ENCODE measurements at places on chromosomes 11 and 22.

DNA sequence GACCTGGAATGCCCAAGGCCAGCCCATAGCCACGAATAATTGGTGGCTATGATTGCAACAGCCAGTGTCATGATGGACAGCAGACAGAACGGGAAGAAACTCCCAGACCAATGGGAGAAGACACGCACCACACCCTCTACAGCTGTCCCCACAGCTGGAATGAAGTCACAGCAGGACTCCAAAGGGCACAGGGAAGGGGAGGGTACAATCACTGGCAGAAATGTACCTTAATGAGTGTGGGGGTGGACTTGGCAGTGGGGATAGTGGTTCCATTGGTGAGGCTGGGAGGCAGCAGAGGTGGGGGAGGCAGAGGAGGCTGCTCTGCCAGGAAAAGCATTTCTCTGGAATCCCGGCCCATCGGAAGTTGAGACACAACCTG lies 52.9 kb downstream of the SGSM3 start:
- DNase-seq: no peak

- DNase-seq: no peak
Observed at GRCh38 chr11:120599816-120600420, 88.4 kb downstream of the GRIK4 start.

DNA sequence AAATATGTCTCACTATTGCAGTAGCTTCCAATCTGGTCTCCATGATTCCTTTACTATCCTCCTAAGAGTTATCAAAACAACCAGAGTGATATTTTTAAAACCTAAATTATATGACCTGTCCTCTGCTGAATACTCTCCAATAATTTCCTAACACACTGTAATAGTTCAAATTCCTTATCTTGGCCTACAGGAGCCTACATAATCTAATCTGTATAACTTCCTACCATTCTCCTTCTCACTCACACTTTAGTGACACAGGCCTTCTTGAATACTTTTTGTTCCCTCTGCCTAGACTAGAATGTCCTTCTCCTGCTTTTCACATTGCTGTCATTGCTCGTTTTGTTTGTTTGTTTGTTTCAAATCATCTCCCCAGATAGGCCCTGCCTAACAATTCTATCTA lies 9.4 kb downstream of the FHIP1B start:
- DNase-seq: no peak

GRCh38 chr22:36726007-36726380 lies 22.4 kb upstream of the CACNG2 start:
- no peak for DNase-seq

DNA sequence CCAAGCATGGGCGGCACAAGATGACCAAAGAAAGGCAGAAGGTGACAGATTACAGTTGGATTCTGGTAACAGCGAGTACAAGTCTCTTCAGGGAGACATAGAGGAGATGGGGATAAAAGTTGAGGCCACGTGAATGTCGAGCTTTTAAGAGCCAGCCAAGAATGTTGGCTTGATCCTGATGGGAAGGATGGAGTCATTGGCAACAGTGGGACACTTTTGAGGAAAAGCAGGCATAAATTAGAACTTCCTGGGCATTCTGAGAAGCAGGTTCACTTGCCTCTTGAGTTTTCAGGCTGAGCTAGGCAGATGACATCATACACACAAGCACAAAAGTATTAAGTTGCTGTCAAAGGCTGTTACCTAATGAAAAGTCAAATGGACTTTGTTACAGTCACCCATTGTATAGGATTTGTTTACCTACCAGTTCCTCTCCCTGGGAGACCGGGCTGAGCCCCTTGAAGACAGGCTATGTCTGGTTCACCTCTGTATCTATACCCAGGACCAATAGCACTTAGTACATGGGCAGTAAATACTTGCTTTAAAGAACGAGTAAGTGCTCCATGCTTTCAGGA lies 41.1 kb downstream of the TNRC6B start:
- DNase-seq: no peak

DNA sequence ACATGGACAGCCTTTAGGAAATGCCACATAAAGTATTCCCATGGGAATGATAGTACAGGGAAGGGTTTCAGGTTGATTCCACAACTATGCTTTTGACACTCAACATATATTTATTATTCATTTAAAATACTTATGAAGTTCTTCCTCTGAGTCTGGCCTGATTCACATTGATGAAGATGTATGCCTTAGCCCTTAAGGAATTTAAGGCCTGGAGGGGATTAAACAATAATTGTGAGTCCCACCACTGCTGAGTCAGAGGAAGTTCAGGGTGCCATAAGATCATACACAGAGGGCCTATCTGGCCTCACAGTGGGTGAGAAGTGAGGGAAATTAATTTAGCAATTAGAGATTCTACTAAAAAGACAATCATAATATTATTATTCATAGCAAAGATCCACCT lies 161.1 kb upstream of the SNX19 start:
- no peak for DNase-seq

DNA sequence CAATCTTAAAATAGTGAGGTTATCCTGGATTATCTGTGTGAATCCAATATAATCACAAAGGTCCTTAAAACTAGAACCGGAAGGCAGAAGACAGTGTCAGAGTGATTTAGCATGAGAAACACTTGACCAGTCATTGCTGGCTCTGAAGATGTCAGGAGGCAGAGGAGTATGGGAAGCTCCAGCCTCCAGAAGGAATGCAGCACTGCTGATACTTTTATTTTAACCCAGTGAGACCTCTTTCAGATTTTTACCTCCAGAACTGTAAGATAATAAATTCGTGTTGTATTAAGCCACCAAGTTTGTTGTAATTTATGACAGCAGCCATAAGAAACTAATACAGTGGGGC lies 134.4 kb upstream of the ZC3H12C start:
- DNase-seq: no peak

DNA sequence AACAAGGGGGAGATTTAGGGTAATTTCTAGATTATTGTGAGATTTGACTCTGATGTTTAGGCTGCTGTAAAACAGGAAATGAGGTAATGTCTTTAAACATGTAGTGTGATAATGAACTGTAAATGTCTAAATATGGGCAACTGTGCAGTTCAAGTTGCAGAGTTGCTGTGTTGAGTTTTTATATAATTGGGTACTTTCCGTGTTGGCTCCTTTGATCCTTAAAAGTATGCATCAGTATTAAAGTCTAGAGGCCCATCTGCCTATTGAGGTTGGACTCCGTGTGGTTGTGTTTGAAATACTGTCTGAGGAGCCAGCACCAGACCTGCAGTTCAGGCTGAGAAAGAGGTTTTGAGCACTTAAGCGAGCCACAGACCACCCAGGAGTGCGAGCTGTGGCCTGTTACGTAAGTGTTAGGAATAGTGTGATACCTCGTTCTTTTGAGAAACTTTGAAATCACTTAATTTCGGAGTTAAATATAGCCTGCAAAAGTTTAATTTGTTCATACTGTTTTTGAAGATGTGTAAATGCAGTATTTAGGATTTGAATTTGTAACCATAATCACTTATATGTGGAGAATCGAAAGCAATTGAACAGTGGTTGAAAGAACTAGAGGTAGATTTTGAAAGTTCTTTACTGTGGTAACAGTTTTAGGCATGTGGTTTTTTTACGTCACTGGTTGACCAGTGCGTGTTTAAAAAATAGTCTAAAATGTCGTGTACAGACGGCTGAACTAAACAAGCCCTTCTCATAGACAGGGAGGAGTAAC lies 9.0 kb downstream of the FAM118A start:
- no peak for DNase-seq

GRCh38 chr11:65403607-65404121 lies 17.2 kb downstream of the FRMD8 start:
- no peak for DNase-seq

DNA sequence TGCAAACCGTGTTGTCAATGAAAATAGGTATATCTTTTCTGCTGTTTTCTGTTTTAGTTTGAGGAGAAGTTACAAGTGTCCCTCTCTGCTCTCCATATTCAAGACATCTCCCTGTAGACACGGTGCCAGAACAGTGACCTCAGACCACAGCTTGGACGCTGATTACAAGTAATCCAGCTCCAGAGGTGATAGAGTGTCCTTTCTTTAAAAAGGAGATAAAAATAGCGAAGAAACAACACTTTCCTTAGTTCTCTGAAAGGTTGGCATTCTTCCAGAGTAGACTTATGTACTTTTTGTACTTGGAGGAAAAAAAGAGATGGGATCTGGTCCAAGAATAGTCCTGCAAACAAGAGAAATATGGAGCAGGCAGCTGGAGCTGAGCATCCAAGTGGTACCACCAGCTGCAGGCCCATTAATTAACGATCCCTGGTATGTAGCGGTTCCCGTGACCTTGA lies 43.0 kb upstream of the WT1 start:
- no peak for DNase-seq

GRCh38 chr11:83971063-83971462 lies 684.9 kb upstream of the CCDC90B start:
- no peak for DNase-seq

GRCh38 chr11:71505001-71505400 lies 22.1 kb upstream of the KRTAP5-7 start:
- no peak for DNase-seq

DNA sequence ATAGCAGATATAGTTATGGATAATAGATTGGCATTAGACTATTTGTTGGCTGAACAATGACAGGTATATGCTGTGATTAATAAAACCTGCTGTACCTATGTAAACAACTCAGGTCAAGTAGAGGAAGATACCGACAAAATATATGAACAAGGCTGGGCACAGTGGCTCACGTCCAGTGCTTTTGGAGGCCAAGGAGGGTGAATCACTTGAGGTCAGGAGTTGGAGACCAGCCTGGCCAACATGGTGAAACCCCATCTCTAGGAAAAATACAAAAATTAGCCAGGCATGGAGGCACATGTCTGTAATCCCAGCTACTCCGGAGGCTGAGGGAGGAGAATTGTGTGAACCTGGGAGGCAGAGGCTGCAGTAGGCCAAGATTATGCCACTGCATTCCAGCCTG lies 14.0 kb upstream of the CHKA start:
- DNase-seq: no peak

DNA sequence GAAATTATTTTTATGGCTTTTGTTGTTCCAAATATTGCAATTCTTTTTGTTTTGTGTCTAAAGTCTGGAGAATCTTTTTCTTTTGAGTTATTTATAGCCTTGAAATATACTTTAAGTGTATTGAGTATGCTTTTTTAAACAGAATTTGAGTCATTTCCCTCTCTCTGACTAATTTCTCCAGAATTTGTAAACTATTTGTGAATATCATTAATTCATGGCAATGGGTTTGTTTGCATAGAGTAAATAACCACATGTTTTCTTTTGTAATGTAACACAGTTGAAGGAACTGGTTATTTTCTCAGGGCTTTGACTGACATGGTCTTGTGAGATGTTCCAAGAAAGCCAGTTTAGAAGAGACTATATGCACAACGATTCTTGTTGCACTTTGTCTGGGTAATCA lies 30.9 kb upstream of the MPEG1 start:
- no peak for DNase-seq

GRCh38 chr11:34464591-34465051 lies 25.9 kb downstream of the CAT start:
- no peak for DNase-seq

- no peak for DNase-seq
Observed at GRCh38 chr11:76209375-76209972, 3.2 kb upstream of the WNT11 start.

DNA sequence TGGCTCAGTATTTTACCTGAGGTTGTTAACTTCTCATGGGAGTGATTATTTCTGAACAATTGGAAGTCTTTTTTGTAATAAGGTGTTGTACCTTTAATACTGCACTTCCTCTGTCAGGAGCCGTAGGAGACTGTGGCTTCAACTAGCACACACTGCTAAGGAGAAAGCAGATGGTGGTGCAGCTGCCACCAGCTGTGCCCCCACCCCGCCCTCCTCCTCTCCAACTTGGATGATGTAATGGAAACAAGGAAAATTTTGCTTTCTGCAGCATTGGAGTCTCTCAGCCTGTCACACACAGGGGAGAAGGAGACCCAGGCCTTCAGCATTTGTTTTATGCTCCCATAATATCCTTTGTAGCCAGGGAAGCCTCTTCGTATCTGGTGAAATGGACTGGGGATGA lies 91.2 kb downstream of the TEAD1 start:
- no peak for DNase-seq
